ENCODE measurements at places on chromosomes 2 and 18.

DNA sequence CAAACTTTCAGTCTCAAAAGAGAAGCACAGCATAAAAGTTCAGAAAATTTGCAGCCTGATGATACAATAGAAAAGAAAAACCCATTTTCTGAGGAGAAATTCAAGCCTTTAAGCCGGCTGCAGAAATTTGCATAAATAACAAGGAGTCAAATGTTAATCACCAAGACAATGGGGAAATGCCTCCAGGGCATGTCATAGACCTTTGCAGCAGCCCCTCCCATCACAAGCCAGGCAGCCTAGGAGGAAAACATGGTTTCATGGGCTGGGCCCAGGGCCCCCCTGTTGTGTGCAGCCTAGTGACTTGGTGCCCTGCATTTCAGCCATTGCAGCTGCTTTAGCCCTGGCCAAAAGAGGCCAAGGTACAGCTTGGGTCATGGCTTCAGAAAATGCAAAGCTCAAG is 54.1 kb upstream of the CAVIN2 start:
- no peak for DNase-seq

DNA sequence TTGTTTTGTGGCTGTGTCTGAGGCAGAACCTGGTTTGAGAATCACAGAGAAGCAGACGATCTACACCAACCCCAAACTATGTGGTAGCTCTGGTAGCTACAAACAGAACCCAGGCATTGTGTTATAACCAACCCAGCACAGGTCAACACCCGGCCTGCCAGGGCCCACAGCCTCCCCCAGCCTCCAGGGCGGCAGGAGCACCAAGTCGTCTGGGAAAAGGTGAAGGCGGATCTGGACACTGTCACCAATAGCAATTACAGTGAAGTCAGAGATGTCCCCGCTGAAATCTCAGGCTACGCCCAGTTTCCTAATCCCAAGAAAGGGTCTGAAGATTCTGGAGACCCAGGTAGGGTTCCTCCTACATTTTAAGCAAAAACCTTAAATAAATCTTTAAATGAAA is 3.6 kb downstream of the HJURP start:
- no peak for DNase-seq

- DNase-seq: no peak
Observed at GRCh38 chr18:55251254-55251971, 292.2 kb upstream of the CCDC68 start.

GRCh38 chr18:13362607-13363006 is 144.0 kb downstream of the LDLRAD4 start:
- DNase-seq: no peak

DNA sequence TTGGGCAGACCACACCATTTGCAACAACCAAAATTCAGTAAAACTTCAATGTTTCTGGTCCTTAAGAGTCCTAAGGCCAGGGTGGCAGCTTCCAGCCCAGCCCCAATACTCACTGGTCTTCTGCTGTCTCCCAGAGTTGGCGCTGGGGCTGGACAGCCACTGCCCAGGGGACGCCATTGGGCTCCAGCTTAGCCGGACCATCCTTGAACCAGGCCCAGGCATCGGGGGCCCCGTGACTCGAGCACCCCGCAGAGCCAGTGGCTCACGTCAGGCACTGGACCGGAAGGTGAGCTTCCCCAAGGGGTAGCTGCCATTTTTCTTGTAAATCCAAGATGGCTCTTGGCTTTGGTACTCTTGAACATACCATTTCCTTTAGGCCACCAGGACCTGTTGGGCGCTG is 21.8 kb downstream of the SNED1 start:
- DNase-seq: no peak

DNA sequence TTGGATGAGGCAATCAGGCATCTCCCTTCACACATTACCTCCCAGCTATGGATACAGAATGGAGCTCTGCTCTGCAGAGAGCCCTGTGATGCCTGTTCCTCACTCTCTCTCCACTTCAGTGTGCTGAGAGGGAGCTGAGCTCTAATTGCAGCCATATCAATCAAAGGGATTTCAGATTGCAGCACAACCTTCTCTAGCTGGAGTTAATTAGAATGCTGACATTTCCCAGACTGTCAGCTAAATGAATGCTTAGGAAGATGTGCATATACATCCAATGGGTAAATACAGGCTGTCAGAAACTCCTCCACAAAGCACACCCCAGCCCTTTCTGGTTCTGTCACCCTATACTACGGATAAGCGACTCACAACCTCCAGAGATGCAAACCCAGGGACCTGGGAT is 402.6 kb downstream of the EIPR1 start:
- DNase-seq: no peak

- no peak for DNase-seq
Observed at GRCh38 chr18:11578799-11579198, 30.6 kb upstream of the SLC35G4 start.

DNA sequence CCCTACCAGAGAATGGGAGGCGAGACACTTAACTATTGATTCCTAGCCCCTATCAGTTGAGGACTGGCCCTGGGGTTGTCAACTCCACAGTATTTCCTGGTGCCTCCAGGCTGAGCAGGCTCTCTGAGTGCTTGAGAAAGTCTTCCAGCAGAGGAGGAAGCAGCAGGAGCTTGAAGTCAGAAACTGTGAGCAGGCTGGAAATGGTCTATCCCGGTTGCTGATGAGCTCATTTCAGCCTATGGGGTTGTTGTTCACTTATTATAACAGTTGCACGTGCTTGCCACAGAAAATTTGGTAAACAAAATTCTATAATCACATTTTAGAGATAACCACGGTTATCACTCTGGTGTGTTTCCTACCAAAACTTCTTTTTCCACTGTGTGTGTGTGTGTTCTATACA is 254.7 kb upstream of the THUMPD2 start:
- DNase-seq: no peak

DNA sequence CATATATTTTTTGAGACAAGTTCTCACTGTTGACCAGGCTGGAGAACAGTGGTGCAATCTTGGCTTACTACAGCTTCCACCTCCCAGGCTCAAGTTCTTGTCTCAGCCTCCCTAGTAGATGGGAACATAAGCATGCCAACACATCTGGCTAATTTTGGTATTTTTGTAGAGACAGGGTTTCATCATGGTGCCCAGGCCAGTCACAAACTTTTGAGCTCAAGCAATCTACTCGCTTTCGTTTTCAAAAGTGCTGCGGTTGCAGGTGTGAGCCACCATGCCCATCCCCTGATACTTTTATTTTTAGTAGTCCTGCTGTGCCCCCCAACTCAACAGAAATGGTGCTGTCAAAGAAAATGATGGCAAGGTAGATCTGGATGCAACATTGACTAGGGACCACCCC is 1127.3 kb downstream of the SUCLG1 start:
- no peak for DNase-seq

DNA sequence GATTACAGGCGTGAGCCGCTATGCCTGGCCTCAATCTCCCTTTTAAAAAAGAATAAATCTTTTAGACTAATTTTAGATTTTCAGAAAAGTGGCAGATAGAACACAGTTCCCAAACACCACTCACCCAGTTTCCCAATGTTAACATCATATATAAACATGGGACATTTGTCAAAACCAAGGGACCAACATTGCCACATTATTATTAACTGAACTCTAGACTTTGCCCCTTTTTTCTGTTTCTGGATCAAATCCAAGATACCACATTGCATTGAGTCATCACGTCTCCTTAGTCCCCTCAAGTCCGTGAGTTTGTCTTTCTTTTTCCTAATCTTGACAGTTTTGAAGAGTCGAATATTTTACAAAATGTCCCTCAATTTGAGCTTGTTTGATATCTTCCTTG is 2.4 kb downstream of the C2orf42 start:
- no peak for DNase-seq

GRCh38 chr2:138503652-138504051 is 2.1 kb downstream of the SPOPL start:
- no peak for DNase-seq

DNA sequence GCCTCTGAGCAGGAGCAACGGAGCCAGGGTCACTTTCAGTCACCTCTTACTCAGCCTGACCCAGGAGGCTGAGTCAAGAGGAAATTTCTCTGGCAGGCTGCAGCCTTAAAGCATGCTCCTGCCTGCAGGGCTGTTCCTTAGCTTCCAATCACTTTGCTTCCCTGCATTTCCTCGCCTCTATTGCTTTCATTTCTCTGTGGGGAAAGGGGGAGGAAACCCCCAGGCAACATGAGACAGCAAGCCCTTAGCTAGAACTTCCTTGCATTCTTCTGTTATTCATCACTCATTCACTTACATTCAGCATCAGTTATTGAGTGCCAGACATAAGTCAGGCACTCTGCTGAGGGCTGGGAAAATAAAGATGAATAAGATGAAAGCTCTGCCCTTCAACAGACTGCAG is 13.0 kb downstream of the XDH start:
- DNase-seq: peak; percentile 91

GRCh38 chr18:456361-457139 is 44.0 kb downstream of the COLEC12 start:
- peak; percentile 28 for DNase-seq

DNA sequence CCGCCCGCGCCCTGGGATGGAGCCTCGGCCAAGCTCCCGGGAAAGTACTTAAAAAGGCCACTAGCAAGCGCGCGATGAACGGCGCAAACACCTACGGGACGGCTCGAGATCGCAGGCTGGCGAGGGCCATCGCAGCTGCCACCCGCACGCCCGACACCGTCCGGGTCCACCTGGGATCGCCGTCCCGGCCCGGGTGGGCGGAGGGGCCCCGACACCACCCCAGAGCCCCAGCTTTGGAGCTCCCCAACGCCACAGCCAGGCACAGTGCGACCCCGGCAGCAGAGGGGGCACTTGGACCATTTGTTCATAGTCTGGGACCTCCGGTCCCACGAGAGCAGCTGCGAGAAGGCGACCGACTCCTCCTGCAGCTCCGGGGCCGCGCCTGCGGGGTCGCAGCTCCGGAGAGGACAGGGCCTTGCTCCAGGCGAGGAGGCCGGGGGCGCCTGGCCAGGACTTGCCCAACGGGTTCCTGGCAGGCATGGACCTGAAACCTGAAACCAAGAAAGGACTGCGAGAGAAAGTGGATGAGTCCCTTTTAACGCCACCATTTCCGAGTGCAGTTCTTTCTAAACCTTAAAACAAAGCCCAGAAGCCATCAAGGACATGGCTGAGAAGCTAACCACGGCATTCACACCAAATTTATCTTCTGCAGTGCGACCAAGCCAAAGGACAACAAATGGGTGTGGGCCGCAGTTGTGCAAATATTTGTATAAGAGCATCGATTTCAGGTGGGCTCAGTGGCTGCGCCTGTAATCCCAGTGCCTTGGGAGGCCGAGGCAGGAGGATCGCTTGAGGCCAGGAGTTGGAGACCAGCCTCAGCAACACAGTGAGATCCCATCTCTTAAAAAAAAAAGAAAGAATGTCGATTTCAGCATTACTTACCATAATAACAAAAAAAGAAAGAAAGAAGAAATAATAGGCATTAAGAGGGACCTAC is 54.0 kb upstream of the IMP4 start:
- no peak for DNase-seq

- DNase-seq: no peak
Observed at GRCh38 chr2:201674794-201675193, 23.6 kb downstream of the MPP4 start.

GRCh38 chr2:180823546-180824141 is 156.8 kb upstream of the UBE2E3 start:
- DNase-seq: no peak

DNA sequence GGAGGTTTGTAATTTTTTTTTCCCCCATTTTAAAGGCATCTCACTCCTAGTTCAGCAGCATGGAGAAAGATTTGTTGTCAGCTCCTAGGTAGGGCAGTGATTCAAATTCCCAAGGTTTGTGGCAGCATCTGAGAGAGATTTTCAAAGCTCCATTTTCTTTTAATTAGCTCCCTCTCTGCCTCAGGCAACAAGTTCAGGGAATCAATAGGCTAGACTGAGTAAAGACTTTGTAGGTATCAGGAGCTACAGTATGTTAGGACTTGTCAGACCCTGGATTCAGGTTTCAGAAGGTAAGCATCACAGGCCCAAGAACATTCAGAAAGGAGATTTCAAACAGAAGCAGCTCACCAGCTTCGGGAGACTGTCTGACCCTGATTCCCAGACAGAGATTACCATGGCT is 273.3 kb upstream of the ERBB4 start:
- no peak for DNase-seq

GRCh38 chr18:59606193-59607077 is 90.8 kb downstream of the CCBE1 start:
- peak; percentile 64 for DNase-seq

DNA sequence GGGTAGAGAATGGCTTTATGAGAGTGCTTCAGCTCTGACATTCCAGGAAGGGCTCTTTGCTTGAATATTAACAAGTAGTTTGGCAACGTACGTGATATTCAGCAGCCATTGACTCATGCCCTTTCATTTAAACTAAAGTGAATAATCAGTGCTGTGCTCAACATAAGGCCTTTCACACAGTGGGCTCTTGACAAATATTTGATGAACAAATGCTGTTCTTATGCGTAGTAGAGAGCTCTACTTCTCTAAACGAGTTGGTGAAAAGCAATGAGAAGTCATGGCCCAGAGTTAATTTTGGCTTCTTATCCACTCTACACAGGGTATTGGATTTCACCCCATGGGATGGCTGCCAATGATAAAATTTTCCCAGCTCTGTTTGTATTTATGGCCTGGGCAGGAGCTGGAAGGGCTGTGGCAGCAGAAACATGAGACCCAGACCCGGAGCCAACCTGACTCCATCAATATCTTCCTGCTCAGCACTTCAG is 338.9 kb downstream of the CCDC85A start:
- DNase-seq: peak; percentile 16

All from AG09319 (cell line).